ENCODE measurements at places on chromosomes 1 and 21.

DNA sequence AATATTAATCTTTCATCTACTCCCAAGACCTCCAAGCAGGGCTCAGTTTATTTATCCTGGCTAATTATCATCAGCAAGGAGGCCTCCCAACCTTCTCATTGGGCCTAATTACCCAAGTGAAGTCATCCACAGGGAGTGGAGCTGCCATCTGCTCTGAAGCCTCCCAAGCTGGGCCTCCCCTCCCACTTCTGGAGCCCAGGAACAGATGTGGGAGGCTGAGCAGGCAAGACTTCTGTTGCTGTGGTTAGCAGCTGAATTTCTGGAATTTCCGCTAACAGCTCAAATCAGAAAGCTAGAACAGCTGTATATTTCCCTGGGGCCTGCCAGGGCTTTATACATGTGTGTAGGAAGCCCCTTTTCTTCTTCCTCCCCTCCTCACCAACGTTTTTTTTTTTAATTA lies 127.5 kb downstream of the UCK2 start:
- DNase-seq = peak; percentile 78

DNA sequence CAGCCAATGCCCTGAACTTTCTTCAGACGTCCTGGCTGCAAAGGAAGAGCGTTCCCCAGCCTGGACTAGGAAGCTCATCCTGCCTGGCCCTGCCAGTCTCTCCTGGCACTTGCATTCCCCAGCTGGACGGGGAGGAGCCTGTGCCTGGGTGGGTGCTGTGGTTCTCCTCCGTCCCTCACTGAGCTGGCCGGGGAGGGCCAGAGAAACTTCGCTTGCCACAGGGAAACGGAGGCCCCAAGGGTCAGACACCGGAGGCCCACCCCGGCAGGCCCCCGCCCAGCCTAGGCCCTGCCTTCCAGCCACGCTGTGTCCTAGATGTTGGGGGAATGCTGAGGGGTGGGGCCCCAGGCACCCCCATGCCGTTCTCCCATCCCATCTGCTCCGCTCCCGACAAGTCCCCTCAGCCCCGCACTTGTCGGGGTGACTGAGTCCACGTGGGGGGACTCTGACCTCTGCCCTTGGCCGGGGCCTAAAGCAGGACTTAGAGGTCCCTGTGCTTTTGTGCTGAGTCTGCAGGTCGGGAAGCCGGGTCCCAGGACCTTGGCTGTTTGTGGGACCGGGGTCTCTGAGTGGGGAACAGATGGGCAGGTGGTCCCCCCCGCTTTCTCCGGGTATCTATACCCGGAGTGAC lies 4.8 kb downstream of the FTCD start:
- DNase-seq = no peak

DNA sequence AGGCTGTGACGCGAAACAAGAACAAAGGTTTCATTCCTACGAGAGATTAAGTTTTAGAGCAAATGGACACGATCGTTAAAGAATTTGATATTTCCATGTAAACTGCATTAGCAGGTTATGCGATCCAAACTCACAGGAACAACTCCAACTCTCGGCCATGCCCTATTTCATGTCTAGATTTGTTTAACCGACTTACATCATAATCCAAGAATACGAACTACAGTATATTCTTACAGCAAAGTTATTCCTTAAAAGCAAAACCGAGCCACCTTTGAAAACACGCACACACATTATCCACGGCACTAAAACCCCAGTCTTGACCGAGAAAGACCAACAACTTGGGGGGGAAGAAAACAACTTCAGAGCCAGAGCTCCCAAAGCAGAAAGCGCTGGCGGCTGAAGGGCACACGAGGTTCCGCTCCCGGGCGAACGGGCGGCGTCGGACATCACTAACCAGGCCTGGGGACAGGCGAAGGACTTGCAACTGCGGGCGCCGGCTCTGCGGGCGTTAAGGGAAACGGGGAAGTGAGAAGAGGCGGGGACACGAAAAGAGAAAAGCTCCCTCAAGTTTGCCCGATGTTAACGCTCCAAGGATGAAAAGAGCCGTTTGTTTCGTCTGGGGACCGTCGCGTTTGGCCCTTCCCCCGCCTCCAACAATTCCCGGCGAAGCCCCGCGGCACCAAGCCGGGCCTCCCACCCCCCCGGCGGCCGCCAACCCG lies 690 bp downstream of the B3GALNT2 start:
- peak; percentile 28 for DNase-seq

DNA sequence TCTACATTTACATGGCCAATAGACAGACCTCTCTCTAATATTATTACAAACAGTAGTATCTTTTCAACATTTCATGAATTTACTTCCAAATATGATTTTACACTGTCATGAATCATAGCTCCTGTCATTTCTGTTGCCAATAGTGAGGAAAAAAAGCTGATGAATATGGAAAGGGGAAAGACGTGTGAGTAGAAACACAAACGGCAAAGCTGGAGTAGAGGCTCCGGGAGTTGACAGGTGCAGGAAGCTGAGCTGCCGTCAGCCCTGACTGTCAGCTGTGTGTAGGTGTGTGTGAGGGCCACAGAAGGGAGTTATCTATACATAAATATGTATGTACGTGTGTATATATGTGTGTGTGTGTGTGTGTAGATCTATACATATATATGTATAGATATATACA lies 416.9 kb downstream of the ZP4 start:
- DNase-seq = no peak

DNA sequence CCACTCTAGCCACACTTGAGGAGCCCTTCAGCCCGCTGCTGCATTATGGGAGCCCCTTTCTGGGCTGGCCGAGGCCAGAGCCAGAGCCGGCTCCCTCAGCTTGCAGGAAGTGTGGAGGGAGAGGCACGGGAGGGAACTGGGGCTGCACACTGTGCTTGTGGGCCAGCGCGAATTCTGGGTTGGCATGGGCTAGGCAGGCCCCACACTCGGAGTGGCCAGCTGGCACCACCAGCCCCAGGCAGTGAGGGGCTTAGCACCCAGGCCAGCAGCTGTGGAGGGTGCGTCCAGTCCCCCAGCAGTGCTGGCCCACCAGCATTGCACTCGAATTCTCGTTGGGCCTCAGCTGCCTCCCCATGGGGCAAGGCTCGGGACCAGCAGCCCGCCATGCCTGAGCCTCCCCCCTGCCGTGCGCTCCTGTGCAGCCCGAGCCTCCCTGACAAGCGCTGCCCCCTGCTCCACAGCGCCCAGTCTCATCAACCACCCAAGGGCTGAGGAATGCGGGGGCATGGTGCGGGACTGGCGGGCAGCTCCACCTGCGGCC lies 785.9 kb upstream of the TPTE start:
- no peak for DNase-seq

- DNase-seq = no peak
Observed at GRCh38 chr1:201498621-201499020, 8.3 kb downstream of the CSRP1 start.

- peak; percentile 62 for DNase-seq
Observed at GRCh38 chr1:236058141-236058934, 6.6 kb downstream of the NID1 start.

GRCh38 chr21:22225299-22225698 lies 1227.1 kb downstream of the NCAM2 start:
- no peak for DNase-seq

DNA sequence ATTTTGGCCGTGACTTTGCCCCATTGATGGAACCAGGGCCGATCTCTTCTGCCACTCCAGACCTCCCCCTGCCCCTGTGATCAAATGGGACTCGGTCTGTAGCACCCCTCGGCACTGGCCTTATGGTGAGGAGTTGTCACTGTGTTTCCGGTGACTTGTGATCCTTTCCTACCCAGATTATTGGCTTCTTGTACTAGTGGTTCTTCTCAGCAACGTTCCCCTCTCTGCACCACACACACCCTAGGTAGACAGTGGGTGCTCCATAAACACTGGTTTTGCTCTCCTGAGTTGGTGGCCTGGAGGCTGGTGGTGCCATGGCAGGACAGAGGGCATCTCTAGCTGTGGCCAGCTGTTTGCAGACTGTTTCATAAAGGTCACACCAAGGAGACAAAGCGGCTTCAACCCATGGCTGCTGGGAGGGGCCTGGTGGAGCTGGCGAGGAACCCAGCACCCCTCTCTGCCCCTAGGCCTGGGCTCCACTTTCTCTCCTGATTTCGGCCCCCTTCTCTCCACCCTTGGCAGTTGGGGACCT lies 50.7 kb downstream of the DHRS3 start:
- no peak for DNase-seq

GRCh38 chr21:40985370-40985769 lies 138.4 kb upstream of the DSCAM start:
- DNase-seq = no peak

DNA sequence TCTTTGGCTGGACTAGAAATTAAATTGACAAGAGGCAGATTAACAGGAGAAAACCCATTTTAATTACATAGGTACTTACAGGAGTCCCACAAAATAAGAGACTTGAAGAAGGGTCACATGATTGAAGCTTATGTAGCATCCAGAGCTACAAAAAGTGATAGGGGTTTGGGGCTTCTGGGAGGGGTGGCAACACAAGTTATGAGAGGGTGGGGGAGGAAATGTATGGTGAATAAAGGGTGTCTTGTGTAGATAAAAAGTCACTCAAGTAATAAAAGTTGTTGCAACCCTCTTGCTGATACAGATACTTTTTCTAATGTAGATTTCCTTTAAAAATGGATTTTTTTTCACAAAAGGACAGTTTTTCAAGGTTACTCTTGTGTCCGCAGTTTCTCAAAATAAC lies 24.0 kb downstream of the USP25 start:
- DNase-seq = no peak

DNA sequence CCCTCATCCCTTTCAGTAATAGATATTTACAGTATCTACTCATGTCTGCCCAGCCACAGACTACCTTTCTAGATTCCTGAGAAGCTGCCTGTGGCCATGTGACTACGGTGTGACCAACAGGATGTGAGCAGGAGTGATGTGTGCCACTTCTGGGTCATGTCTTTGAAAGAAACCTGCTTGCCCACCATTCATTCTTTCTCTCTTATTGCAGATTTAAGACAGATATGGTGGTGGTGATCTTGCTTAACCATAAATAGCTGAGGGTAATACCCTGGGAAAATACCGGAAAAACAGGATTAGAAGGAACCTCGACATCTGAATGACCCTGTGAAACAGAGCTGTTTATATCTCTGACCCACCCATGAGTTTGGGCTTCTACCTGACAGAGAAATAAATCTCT lies 41.6 kb upstream of the GUCA2A start:
- DNase-seq = no peak

DNA sequence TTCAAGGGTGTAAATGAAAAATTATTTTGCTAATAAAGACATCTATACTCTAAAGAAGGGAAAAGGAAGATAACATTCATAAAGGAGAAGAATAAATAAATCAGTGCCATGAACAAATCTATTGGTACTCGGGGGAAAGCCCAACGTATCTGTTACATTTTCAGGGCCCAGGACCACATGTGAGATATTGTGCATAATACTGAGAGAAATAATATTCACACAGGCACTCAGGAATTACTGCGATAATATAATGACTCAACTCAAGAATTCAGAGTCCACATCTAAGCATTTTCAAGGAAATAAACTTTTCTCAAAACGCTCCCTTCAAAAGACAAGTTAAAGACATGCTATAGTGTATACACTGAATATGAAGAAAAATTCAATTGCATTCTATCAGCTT lies 108.8 kb downstream of the SMYD2 start:
- DNase-seq = no peak

DNA sequence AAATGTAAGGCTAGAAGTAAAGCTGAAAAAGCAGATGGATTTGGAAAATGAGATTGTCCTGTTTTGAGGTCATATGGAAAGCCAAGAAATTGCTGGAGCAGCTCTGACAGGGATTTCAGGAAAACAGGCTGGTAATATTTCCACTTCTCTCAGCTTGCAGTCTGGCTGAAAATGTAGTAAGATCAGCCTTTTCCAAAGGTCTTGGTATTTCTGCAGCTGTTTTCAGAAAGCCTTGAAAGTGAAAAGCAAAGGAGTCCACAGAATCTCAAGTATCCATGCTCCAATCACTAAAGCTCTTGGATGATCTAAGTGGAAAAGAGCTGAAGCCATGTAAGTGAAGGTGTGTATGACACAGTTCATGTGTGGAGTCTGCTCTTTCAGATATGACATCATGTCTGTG lies 41.6 kb upstream of the APOBEC4 start:
- DNase-seq = no peak

- DNase-seq = no peak
Observed at GRCh38 chr1:20469406-20470076, 16.5 kb downstream of the CAMK2N1 start.

DNA sequence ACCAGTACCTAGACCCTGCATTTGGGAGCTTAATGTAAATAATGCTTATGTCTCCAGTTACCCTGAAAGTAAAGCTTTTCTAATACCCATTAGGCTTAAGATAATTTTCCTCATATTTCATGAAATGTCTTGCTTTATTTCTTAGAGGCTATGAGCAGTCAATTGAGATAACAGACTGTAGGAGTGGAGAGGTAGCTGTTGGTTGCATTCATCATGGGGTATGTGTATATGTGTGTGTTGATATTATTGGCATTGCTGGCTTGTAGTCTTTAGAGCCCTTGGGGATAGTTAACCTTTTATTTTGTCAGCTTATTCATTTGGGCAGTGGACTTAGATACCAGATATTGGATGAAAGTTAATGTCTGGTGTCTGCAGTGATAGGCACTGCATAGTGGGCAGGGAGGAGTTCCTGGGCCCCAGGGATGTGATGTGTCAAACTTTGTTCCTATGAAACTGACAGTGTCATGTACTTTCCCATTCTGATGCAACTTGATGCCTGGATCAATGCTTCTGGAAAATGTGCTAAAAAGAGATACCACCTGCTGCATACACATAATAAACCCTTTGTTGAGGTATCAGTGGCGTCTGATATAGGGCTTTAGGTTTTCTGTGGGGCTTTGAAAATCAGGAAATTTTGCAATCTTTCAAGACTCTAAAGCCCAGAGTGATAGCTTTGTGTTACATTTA lies 83.9 kb downstream of the MAST2 start:
- DNase-seq = no peak

GRCh38 chr1:85325920-85326319 lies 49.5 kb upstream of the BCL10 start:
- DNase-seq = no peak

- DNase-seq = peak; percentile 84
Observed at GRCh38 chr1:38235705-38236104, 189.1 kb upstream of the POU3F1 start.

- no peak for DNase-seq
Observed at GRCh38 chr1:19447550-19447949, 37.8 kb downstream of the CAPZB start.

- DNase-seq = no peak
Observed at GRCh38 chr1:35210321-35211119, 17.6 kb upstream of the SFPQ start.

GRCh38 chr1:225819346-225820192 lies 9.6 kb downstream of the EPHX1 start:
- DNase-seq = no peak

GRCh38 chr1:77007675-77008074 lies 140.4 kb downstream of the ST6GALNAC5 start:
- no peak for DNase-seq

GRCh38 chr1:16180291-16180824 lies 24.5 kb upstream of the EPHA2 start:
- peak; percentile 22 for DNase-seq

GRCh38 chr1:113007706-113008364 lies 51.8 kb upstream of the SLC16A1 start:
- no peak for DNase-seq
